ENCODE measurements at places on chromosomes 2 and 18.

DNA sequence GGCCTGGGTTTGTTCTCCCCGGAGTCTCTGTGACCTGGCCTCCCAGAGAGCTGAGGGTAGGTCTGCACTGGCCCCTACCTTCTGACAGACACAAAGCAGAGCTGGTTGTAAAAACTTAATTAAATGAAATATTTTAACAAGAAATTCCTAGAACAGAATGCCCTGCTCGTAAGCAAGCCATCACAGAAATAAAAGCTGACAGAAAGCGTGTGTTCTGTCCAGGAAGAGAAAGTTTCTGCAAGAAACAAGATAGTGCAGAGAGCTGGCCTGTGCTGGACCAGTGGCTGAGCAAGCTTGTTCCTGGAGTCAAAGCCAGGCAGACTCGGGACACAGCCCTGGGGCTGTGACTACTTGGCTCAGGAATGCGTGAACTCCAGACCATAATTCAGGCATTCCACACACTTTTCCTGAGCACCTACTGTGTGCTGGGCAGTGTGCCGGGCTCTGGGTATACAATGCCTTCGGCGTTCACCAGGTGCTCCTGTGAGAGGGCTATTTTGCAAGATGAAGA lies 51.6 kb downstream of the APOB start:
- DNase-seq, result no peak

- no peak for DNase-seq
These were observed 153.4 kb upstream of the SKOR2 start for GRCh38 chr18:47404845-47405244.

GRCh38 chr18:74110976-74111375 lies 36.7 kb downstream of the FBXO15 start:
- no peak for DNase-seq

DNA sequence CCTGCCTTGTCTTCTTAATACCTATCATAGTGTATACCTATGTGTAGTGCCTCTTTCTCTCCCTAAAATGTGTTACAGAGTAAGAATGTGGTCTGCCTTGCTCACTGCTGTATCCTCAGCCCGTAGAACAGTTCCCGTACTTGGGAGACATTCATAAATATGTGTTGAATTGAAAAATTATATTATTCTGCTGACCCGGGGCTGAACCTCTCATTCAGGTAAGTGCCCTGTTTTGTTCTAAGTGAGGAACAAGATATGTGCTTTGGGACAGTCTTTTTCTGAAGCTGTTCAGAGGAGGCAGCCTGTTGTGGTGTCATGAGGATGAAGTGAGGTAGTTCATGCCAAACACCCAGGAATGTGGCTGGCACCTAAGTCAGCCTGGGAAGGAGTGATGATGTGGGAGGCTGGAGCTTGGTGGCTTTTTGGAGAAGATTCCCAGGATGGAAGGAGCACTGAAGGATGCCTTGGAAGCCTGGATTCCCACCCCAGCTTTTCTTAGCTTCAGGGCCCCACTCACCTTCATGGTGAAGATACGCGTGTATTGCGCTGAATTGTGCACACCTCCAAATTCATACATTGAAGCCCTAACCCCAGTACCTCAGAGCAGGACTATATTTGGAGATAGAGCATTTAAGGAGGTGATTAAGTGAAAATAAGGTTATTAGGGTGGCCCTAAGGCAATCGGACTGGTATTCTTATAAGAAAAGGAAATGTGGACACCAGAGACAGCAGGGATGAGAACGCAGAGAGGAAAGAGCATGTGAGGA lies 166.3 kb downstream of the DDX1 start:
- no peak for DNase-seq

DNA sequence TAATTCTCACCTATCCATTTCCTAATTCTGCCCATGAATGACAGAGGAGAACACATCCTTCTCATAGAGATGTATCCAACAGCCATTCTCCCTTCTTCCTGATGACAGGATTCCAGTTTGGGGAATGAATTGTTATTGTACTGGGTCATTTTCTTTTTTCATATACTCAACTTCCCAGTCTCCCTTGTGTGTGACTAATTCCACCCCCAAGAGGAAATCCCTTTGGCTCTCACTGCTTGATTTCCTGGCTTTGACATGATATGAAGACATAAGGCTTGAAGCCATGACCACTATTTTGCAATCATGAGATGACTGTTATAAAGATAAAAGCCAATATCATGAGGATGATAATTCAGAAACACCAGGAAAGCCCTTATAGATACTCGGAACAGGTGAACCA lies 384.7 kb upstream of the ACVR2A start:
- DNase-seq, result no peak

DNA sequence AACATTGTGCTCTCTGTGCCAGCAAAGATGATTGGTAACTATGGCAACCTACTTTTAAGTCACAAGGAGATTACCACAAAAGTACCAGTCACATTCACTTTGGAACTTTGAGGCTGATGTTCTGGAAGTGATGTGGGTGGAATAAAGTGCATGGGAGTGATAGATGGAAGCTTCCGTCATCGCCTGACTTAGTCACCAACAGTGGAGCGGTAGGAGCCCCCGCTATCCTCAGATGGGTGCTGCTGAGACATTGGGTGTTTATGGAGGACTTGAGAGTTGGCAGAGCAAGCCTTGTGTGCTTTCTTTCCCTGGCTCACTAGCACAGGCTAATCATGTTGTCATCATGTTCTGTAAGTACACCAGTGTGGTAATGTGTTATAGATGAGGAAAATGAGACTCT lies 4.6 kb downstream of the PPP1R7 start:
- no peak for DNase-seq

DNA sequence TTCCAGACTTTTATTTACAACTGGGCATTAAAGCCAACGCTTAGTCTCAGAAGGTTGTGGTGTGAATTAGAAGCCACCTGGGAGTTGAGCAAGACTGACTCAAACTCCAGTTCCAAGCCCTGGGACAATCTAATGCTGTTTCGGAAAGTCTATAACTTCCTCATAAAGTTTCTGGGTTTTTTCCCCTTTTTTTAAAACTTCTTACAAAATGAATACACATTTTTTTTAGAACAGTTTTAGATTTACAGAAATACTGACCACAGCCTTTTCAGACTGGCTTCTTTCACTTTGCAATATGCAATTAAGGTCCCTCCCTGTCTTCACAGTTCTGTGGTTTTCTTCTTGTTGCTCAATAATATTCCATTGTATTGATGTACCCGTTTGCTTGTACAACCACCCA lies 115.9 kb upstream of the TWIST2 start:
- DNase-seq, result no peak

- no peak for DNase-seq
These were observed 478.9 kb downstream of the EIPR1 start for GRCh38 chr2:2898744-2899143.

DNA sequence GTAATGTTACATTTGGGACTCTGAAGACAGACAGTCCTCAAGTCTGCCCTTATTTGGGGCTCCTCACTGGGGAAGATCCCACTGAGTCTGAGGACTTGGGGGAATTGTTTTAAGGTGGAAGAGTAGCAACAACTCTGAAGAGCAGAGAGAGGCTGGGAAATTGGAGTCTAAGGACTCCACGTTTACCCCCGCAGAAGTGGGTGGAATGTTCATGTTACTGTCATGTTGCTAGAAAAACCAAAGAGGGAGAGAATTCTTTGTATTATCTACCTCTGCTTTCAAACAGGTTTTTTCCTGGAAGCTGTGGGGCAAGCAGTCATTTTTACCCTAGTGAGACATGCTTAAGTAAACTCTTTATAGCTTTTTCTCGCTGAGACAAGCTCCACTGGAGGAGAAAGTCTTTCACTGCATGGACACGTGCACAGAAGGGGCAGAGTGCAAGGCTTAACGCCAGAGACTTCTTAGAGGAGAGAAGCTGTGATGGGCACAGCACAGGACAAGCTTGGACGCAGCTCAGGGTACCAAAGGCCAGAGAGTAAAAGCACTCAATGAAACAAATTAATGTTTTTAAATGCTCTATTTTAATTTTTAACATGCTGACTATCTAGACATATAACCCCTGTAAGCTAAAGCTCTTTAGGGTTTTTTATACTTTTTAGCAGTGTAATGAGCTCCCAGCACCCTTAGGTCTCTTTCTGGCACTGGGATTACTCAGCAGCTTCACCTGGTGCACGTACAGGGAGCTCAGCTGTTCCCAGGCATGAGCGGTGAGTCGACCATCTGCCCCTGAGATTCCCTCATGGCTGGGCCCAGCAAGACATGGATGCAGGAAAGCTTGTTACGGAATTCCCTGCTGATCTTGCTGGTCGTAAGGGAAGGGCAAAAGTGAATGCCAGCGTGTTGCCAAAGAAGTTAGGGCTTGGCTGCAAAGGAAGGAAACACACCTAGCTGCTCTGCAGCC lies 54.5 kb upstream of the BIN1 start:
- DNase-seq, result no peak

- no peak for DNase-seq
These were observed 269.2 kb upstream of the ZNF521 start for GRCh38 chr18:25621144-25621543.

DNA sequence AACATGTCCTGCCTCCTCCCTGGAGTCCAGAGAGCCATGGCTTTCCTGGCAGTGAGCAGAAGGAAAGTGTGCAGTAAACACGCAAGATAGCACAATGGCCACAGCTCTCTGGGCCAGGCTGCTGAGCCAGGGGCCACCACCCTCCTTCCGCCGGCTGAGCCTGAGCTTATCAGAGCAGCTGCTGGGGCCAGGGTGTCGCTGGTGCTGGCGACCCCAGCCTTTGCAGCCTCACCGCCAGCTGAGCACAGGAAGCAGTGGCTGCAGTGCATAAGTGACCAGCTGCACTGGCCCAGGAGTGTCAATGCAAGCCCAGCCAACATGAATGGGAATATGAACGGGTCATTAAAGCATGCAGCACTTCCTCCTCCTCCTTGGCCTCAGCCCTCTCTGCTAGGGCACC lies 172.0 kb downstream of the ZFP36L2 start:
- no peak for DNase-seq

GRCh38 chr2:111923276-111923804 lies 24.9 kb downstream of the MERTK start:
- no peak for DNase-seq

DNA sequence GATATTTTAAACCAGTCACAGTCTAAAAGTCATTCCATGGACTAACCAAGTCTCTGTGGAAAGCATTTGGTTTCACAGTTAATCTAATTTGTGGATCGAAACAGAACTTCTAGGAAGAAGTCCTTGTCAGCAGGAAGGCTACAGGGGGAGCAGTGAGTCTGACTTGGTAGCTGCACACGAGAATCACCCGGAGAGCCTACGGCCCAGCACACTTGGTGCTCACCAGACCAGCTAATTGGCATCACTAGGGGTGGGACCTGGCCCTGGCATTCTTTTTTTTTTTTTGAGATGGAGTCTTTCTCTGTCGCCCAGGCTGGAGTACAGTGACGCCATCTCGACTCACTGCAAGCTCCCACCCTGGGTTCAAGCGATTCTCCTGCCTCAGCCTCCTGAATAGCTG lies 97.7 kb downstream of the ZNF532 start:
- DNase-seq, result no peak

DNA sequence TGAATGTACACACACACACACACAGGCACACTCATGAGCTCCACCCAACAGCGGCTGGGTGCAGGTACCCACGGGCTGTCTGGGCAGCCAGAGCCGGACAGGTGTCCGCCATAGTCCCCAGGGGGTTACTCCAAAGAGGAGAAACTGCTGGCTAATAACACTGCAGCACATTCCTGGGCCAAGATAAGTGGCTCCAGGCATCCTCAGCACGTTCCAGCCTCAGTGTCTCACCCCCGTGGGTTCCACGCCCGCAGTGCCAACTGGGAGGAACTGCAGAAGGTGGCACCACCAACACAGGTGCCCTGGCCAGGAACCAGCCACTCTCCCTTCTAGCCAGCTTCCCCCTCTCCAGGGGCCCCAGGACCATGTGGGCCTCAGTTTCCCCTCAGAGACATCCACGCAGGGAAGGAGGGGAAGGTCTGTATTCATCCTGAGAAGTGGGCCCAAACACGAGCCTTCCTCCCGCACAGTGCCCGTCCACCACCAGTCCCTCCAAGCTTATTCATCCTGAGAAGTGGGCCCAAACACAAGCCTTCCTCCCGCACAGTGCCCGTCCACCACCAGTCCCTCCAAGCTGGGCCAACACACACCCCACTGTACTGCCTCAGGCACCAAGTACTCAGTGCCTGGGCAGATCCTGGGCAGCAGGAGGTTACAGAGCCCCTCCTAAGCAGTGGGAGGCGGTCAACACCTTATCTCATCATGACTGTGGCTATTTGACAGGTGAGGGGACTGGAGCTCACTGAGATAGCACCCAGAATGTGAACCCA lies 47.6 kb downstream of the TNS1 start:
- DNase-seq, result no peak

DNA sequence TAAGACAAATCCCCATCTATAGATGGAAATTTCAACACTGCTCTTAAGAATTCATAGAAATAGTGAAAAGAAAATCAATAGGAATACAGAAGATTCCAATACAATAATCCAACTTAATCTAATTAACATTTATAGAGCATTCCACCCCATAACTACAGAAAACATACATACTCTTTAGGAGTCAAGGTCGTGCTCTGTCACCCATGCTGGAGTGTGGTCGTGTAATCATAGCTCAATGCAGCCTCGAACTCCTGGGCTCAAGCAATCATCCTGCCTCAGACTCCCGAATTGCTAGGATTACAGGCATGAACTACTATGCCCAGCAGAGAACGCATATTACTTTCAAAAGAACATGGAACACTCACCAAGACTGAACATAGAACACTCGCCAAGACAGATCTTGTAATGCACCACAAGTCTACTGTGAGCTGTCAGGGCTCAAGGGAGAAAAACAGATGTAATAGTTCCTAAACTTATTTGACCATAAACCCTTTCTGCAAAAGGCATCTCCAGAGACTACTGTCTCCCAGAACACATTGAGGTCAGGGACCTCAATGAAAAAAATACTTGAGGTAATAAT lies 14.1 kb downstream of the MEMO1 start:
- no peak for DNase-seq

DNA sequence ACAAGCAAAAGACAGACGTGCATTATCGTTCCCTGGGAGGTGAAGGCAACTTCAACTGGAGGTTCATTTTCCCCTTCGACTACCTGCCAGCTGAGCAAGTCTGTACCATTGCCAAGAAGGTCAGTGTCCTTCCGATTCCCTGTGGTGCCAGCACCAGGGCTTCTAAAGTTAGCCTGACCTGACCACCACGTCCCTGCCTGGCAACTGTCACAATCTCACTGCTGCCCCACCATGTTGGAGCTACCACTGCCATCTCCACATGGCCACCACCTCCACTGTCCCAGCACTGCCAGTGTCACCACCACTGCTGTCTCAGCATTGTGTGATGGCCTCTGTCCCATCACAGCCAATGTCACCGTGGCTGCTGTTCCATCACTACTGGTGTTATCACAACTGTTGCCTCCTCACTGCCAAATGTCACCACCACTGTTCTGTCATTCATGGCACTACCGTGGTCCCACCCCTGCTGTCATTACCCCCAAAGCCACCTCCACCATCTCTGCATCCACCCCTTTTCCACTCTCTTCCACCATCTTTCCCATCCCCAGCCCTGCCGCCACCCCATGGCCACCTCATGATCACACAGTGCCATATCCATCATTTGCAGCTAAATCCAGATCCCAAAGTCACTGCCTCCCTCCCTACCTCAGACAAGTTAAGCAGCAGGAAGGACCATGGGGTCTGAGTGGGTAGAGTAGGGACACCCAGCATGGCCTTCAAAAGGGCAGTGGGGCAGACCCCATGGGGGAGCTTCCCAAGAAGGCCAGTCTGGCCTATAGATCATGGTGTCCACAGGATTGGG lies 216.5 kb downstream of the DYSF start:
- no peak for DNase-seq
